Neuronal stem cell (in vitro differentiated cells): ENCODE measurements at places on chromosomes 7 and 10.

DNA sequence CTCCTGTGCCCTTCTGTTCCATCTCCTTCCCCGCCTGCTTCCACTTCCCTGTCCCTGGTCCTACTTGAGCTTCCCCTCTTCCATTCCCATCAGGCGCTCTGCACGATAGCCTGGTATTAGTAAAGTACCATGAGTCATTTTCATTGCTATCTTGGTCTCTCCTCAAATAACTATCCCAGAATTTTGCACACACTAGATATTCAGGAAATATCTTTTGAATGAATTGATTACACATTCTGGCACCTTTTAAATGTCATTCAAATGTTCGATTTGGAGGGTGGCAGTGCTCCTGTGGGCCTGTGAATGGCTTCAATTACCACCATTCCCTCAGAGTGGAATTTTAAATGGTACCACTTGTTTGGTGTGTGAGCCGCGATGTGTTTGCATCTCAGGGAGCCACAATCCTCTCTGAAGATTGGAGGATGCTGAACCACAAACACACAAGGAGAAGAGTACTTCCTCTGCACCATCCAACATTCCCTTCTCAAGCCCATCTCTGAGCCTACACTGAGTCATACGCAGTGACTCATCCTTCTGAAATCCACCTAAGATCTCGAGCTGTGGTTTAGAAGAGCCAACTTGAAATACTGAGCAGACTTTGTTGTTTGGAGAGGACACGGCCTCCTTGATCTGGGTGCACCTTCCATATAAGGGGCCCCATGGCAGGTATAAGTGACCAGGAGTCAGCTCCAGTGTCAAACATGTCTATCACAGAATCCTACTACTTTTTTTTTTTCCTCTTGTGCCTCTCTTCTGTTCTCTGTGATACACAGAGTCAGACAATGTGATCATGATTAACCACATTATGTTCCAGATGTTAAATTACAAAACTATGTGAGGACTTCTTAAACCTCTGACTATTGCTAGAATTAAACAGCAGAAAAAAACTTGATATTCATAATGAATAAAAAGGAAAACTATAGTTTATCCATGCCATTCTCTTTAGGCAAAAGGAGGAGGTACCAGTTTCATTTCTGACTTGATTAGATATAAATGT is 81.9 kb downstream of the BMPER start:
- no peak overlapping the region for H3K27ac ChIP-seq
- H3K36me3 ChIP-seq = no peaks in the 10 kb centered on the region
- DNase-seq = no peak
- no peaks in the 10 kb centered on the region for H3K4me1 ChIP-seq
- no peaks in the 10 kb centered on the region for H3K27me3 ChIP-seq

DNA sequence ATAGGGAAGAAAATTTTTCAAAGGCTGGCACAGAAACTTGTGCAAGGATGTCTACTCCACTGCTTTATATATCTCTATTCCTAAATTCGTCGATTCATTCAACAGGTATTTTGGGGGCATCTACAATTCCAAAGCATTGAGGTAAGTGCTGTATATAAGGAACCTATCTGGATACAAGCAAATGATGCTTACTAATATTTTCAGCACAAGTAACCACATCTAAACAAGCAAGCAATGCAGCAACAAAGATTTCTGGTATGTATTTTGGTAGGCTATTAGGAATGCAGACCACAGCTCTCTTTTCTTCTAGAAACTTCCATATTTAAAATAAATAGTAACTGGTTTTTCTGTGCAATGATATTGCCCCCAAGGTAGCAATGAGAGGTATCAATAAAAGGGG is 183.9 kb downstream of the SGMS1 start:
- no peak for DNase-seq
- no peak overlapping the region for H3K4me3 ChIP-seq

DNA sequence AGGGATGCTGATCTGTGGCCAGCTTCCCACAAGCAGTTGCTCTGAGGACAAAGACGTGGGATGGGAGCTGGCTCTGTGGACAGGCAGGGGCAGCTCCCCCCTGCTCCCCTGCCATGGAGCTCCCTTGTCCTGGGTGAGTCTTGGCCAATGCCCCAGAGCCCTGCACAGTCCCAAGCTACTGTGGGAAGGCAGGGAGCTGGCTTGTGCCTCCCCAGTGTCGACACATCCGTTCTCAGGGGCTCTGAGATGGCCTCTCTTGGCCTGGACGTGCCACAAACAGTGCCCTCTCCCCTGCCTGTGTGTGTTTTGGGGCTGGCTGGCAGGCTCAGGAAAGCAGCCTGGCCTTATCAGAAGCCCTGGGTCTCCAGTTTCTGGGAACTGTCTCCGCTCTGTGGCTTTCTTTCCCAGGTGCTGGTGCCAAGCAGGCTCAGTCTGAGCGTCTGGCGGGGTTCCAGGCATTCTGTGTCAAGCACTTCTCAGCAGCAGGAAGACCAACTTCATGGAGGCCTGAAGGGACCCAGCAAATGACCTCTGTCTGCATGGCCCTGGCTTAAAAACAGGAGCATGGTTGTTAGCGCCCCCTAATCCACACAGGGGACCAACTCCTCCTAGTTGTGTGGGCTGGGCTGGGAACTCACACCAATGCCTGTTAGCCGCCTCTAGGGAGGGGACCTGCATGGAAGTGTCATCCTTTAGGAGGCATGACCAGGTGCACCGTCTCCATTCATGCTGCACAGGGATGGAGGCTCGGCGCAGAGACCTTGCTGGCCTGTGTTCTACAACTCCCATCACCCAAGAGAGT is 375.2 kb downstream of the RPS24 start:
- H3K4me3 ChIP-seq = no peak overlapping the region
- H3K36me3 ChIP-seq = no peaks in the 10 kb centered on the region
- H3K27me3 ChIP-seq = no peaks in the 10 kb centered on the region
- H3K4me1 ChIP-seq = peaks cover 20% of the 10 kb centered on the region
- no peak overlapping the region for H3K27ac ChIP-seq

GRCh38 chr7:50335795-50336754 is 31.6 kb downstream of the IKZF1 start:
- H3K4me1 ChIP-seq = peaks cover 3% of the 10 kb centered on the region
- no peak overlapping the region for H3K27ac ChIP-seq
- H3K27me3 ChIP-seq = no peaks in the 10 kb centered on the region
- peaks cover 7% of the 10 kb centered on the region for H3K36me3 ChIP-seq
- no peak for DNase-seq

DNA sequence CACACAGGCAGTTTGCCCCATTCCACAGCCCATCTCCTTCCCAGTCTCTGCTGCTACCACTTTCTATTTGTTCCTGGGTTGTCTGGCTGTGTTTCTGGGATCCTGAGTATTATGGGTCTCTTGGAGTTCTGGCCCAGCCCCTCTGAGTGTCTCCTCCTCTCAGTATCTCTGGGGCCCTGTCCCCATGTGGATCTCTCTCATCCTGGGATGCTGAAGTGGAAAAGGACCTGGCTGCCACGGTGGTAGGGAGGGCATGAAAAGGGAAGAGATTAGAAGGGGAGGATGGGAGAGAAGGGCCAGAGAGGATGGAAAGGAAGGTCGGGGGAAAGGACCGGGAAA is 54.5 kb upstream of the LBX1 start:
- H3K27ac ChIP-seq = no peak overlapping the region
- no peaks in the 10 kb centered on the region for H3K36me3 ChIP-seq
- no peak for DNase-seq
- H3K4me3 ChIP-seq = no peak overlapping the region
- H3K27me3 ChIP-seq = peaks cover 16% of the 10 kb centered on the region
- peaks cover 34% of the 10 kb centered on the region for H3K4me1 ChIP-seq

- peaks cover 29% of the 10 kb centered on the region for H3K36me3 ChIP-seq
- no peak overlapping the region for H3K27ac ChIP-seq
- H3K27me3 ChIP-seq = no peaks in the 10 kb centered on the region
- no peaks in the 10 kb centered on the region for H3K4me1 ChIP-seq
- no peak for DNase-seq
Measured at GRCh38 chr7:87332321-87332720, 13.1 kb upstream of the CROT start.

GRCh38 chr10:21927631-21928353 is 75.7 kb downstream of the DNAJC1 start:
- H3K4me3 ChIP-seq = peak overlapping the region; percentile 31
- H3K36me3 ChIP-seq = no peaks in the 10 kb centered on the region
- H3K27ac ChIP-seq = peak overlapping the region; percentile 23

GRCh38 chr10:29033311-29033940 is 255.4 kb upstream of the LYZL1 start:
- H3K36me3 ChIP-seq = no peaks in the 10 kb centered on the region
- no peak for DNase-seq
- no peak overlapping the region for H3K27ac ChIP-seq

DNA sequence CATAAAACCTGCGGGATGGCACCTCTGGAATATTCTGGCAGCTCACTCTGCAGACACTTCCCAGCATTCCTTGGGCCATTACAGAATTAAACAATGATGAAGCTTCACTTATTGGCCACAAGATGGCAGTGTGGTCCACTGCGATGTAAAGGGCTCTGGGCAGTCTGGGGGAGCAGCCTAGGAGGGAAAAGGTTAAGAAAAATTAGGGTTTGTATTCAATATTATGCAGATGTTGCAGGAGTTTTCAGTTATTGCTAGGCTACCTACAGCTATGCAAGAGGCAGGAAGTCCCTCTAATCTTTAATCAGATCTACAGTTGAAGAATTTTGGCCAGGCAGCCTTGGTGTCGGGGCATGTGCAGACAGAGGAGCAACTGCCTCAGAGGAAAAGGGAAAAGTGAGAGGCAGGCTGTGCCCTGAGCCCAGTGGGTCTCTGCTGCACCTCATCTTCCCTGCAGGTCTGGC is 233.2 kb upstream of the PRSS1 start:
- H3K4me1 ChIP-seq = no peaks in the 10 kb centered on the region
- no peak overlapping the region for H3K27ac ChIP-seq
- no peaks in the 10 kb centered on the region for H3K27me3 ChIP-seq
- no peak overlapping the region for H3K4me3 ChIP-seq

DNA sequence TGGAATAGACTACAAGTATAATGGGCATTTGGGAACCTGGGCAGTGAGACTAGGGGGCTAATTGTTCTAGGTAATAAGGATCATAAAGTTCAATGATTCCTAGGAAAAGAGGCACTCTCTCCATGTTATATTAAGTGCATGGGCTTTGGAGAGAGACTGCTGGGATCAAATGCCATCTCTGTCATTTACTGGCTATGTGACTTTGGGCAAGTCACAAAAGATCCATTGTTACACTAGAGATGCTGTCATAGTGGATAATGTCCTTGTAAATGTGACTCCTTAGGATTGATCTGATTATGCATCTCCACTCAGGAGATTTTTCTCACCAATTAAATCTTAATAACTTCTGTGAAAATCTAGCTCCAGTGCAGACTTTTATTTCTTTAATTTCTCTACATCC is 156.3 kb upstream of the CACNA2D1 start:
- no peaks in the 10 kb centered on the region for H3K36me3 ChIP-seq
- H3K4me3 ChIP-seq = no peak overlapping the region
- no peak overlapping the region for H3K27ac ChIP-seq
- H3K4me1 ChIP-seq = peaks cover 4% of the 10 kb centered on the region

DNA sequence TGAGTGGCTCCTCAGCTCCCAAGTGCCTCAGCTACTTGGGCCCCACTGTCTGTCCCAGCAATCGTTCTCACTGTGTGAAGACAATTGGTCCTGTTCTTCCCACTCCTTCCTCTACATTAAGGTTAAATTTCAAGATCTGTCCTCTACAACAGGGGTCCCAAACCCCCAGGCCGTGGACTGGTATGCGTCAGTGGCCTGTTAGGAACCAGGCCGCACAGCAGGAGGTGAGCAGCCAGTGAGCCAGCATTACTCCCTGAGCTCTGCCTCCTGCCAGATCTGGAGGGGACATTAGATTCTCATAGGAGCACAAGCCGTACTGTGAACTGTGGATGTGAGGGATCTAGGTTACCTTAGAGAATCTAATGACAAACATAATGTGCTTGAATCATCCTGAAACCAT is 376.9 kb upstream of the FZD8 start:
- H3K27me3 ChIP-seq = no peaks in the 10 kb centered on the region
- no peak for DNase-seq
- no peak overlapping the region for H3K27ac ChIP-seq
- H3K36me3 ChIP-seq = no peaks in the 10 kb centered on the region

- no peak overlapping the region for H3K4me3 ChIP-seq
- peaks cover 8% of the 10 kb centered on the region for H3K27me3 ChIP-seq
- H3K27ac ChIP-seq = no peak overlapping the region
- H3K36me3 ChIP-seq = no peaks in the 10 kb centered on the region
- no peak for DNase-seq
- H3K4me1 ChIP-seq = no peaks in the 10 kb centered on the region
Measured at GRCh38 chr10:125201108-125201524, 40.8 kb upstream of the CTBP2 start.
